ENCODE measurements at places on chromosomes 7 and 10.

GRCh38 chr7:47622586-47622945 lies 40.7 kb upstream of the TNS3 start:
- no peak for DNase-seq

DNA sequence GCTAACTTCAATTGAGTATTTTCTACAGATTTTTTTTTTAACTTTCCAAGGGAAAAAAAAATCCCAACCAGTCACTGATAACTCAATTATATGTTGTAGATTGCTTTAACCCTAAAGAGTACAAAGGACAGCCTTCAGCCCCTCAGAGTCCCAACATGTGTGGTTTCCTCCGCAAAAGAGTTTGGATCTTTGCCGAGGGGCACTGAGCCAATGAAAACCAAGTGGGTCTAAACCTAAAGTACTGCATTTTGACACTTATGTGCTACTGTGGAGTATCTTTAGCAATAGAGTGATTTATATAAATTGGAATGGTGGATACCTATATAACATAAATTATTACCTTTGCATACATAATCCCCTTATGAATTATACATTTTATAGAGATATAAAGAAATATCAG lies 91.5 kb downstream of the SEMA3D start:
- no peak for DNase-seq

DNA sequence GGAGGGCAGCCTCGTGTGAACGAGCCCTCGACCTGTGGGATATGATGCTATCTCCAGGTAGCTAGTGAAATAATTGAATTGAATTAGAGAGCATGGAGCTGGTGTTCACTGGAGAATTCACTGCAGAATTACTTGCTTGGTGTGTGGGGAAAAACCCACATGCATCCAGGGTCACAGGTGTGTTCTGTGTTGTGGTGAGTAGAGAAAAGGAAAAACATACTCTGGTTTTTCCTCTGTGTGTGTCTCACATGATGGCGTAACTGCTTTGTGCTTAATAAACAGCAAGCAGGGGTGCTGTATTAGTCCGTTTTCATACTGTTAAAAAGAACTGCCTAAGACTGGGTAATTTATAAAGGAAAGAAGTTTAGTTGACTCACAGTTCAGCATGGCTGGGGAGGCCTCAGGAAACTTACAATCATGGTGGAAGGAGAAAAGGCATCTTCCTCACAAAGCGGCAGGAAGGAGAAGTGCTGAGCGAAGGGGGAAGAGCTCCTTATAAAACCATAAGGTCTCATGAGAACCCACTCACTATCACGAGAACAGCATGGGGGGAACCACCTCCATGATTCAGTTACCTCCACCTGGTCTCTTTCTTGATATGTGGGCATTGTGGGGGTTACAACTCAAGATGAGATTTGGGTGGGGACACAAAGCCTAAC lies 62.6 kb downstream of the TACR2 start:
- DNase-seq: no peak

- DNase-seq: no peak
Observed at GRCh38 chr7:47521011-47521795, 60.7 kb downstream of the TNS3 start.

GRCh38 chr7:149494738-149495368 lies 2.8 kb downstream of the ZNF746 start:
- DNase-seq: no peak

GRCh38 chr10:63627881-63628296 lies 106.7 kb downstream of the REEP3 start:
- DNase-seq: no peak

GRCh38 chr10:76191336-76191735 lies 759.9 kb downstream of the LRMDA start:
- DNase-seq: no peak

DNA sequence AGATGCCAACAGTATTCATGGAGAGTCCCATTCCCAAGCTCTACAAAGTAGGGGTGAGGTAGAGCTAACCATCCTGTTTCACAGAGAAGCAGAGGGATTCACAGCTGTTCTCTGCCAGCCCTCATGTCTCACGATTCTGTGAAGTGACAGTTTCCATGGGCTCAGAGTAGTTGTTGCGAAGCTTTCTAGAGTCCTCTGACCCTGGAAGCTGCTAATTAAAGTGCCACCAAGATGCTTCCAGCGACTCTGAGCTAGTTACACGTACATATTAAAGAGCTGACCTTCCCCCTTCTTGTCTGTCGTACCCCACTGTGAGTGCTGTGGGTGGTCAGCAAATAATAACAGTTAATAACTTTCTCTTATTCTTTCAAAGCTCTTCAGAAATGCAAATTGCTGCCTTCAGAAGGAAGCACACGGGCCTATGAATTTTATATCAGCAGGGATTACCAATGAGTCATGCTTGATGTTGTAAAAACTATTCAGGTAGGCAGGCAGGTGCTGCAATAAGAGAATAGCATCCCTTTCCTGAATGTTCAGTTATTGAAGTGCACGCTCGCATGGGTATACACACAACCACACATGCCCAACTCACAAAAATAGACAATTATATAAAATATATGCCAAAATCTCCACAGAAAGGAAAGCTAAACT lies 34.1 kb downstream of the DNAJB9 start:
- DNase-seq: peak; percentile 23

GRCh38 chr10:6211671-6212635 lies 9.2 kb downstream of the PFKFB3 start:
- no peak for DNase-seq

Measured in NCI-H345 (cell line).